ENCODE measurements at places on chromosomes 3 and 15.

DNA sequence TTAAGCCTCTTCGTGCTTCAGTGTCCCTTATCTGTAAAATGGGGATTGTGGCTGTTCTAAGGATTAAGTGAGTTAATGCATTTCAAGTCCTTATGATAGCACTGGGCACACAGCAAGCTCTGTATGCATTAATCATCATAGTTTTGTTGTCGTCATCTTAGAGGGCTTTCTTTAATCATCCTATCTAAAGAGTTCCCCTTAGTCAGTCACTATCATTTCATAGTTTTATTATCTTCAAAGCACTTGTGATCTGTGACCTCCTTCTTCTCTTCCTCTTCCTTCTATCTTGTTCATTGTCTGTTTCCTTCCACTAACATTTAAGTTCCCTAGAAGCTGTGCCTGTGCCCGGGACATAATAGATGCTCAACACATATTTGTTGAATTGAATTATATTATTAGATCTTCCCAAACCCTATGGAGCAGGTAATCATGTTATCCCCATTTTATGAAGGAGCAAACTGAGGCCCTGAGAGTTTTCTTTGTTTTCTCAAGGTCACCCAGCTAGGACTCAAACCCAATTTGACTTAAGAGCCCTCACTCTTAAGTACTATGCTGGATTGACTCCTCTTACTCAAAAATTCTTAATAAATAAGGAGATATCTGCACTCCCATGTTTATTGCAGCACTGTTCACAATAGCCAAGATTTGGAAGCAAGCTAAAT, 24.1 kb downstream of the DUOX2 start:
- no peak for DNase-seq

DNA sequence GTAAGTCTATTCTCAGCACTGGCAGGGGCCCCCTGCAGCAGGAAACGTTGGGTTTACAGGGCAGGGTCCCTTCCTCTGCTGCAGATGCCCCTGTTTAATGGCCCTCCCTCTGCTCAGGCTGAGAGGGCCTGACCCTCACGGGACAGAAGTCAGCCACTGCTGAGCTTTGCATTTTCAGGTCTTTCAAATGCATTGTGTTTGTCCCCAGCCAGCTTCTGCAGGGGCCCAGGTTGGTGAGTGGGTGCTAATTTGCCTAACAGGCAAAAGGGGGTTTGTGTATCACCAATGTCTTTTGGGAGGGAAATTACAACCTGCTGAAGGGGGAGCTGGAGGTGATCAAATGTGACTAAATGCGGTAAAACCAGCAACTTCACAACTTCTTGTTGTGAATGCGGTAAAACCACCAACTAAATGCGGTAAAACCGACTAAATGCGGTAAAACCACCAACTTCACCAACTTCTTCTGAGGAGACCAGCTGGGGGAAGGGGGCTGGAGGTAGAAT, 44.8 kb upstream of the UBE2E1 start:
- no peak for DNase-seq

DNA sequence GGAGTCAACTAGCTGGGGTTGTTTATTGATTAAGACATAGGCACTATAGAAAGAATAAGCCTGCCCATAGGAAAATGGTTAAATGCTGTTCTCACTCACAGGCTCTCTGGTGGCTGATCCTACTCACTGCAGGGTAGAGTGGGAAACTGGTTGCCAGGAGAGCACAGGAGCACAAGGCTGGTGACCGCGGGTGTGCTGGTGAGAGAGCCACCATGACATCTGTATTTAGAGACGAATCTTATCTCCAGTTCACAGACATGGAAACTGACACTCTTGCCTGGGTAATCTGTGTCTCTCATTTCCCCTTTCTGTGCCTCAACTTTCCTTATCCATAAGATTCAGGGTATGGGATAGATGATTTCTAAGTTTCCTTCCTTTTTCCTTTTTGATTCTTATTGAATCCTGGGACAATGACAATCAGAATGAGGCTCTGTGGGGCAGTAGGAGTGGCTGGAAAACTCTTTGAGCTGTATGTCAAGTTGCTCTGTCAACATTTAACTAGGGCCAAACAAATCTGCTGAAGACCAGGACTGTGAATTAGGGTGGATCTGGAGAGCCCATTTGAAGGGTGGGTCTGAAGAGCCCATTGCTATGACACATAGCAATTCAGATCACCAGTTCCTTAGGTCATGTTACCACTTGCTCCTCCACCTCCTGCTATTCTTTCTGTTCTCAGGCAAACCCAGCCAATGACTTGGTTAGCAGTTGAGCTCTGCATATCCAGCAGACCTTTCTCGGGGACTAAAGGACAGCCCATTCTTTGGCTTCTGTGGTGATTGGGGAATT, 286.1 kb upstream of the TBL1XR1 start:
- DNase-seq = peak; percentile 80

GRCh38 chr3:114839476-114839875, 307.6 kb downstream of the ZBTB20 start:
- DNase-seq = peak; percentile 9

DNA sequence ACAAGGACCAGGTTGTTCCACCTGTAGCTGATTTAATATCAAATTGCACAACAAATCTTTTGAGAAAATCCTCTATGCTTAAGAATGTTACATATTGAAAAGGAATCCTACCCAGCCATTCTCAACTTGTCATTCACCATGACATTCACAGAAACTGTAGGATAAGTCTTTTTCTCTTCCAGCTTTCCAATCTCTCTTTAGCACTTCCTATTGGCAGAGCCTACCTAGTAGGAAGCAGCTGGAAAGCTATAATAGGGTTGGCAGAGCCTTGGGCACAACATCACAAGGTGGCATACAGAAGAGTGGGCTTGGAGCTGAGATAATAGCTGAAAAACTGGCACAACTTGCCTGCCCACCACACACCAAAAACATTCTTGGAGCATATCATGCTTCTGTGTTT, 67.3 kb upstream of the NUDT16 start:
- DNase-seq = no peak

GRCh38 chr3:104263477-104263876, 1103.2 kb upstream of the ALCAM start:
- no peak for DNase-seq

- DNase-seq = no peak
Measured at GRCh38 chr15:32701863-32702262, 15.9 kb upstream of the GREM1 start.

DNA sequence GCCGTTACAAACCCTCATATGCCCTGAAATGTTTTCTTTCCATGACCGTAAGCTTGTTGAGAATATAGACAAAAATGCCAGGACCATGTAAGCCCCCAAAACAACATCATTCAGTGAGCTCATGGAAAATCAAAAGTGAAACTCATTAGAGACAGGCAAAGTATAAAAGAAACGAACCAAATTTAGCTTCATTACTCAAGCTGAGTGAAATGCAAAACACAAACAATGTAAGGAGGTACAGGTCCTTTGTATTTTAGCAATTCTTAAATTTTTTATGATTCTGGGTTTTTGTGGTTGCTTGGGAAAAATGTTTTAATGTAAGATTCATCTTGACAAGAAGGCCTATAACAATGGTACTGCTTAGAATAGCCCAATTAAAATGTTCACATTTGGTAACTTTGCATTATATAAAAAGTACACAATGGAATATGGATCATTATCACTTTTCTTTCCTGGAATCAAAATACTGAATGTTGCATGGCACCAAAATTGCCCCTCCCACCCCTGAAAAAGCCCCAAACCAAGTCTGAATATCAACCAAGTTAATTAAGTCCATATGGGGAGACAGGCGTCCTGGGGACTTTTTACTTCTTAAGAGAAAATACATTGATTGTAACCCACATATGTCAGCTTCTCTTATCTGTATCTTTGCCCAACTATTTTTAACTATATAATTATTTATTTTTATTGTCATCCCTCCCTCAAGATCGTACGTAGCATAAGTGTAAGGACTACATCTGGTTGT, 247.7 kb upstream of the CDIN1 start:
- DNase-seq = no peak

- no peak for DNase-seq
Measured at GRCh38 chr3:81378552-81379293, 382.7 kb downstream of the GBE1 start.
